Activated CD4-positive, alpha-beta T cell treated with anti-CD3 and anti-CD28 coated beads, Interleukin-2, amount 50 U/mL, for 1 hour (primary cell): ENCODE measurements at places on chromosomes 4 and X.

GRCh38 chr4:182932651-182933050 is 15.5 kb upstream of the DCTD start:
- no peak for DNase-seq

DNA sequence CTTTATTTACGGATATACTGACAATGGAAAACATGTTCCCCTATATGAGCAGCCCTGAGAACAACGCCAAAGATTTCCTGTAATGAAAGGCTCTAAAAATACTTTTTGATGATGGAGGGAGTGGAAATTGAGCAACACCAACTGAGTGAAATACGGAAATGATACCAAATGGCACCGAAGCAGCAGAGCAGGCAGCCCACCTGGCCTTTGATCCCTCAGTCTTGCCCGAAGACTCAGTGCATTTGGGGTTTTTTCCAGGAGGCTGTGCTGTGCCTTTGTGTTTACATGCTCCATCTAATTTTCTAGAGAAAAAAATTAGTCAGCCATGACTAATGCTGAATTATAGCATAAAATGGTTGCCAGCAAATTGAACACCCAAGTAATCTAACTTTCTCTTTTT is 169.9 kb upstream of the RBPJ start:
- no peak for DNase-seq

DNA sequence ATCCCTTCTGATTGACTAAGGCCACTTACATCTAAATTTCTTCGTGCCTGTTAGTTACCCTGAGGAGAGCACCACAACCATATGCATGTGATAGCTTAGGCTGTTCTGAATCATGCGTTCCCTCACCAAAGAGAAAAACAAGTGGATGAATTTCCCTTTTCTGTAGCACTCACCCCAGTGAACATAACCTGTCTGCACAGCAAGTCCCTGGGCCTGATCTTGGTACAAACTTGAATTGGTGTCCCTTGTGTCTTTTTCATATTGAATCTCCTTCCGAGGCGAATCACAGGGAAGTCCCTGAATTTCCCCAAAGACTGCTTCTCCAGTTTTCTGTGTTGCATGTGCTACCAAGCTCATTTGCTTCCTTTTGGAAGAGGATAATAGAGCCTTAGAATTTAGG is 100.4 kb downstream of the KLHL8 start:
- DNase-seq, result no peak

GRCh38 chr4:81756973-81757372 is 285.3 kb upstream of the RASGEF1B start:
- no peak for DNase-seq

- DNase-seq, result no peak
These were observed 59.2 kb upstream of the ZC4H2 start for GRCh38 chrX:65035446-65035770.

DNA sequence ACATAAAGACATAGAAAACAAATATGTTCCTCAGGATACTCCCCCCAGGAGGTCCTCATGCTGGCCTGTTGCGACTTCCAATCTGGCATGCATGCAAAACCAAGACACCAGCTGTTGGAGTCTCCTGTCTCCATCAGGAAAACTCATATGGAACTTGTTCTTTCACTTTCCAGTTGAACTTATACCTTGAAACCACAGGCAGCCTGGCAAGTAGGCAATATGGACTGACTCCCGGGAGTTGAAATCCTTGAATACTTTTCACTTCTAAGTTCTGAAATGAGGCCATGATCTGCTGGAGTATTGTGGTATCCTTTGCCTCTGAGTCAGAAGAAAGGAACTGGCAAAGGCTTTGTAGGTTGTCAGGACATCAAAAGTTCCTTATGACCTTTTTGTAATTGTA is 444.2 kb downstream of the IDS start:
- DNase-seq, result no peak

GRCh38 chr4:169649545-169650226 is 29.3 kb downstream of the CLCN3 start:
- DNase-seq, result no peak

GRCh38 chr4:183801457-183802165 is 103.5 kb upstream of the STOX2 start:
- no peak for DNase-seq

GRCh38 chr4:54439831-54440243 is 210.7 kb downstream of the PDGFRA start:
- no peak for DNase-seq

- DNase-seq, result no peak
These were observed 1076.3 kb upstream of the TENM3 start for GRCh38 chr4:181166742-181167399.

DNA sequence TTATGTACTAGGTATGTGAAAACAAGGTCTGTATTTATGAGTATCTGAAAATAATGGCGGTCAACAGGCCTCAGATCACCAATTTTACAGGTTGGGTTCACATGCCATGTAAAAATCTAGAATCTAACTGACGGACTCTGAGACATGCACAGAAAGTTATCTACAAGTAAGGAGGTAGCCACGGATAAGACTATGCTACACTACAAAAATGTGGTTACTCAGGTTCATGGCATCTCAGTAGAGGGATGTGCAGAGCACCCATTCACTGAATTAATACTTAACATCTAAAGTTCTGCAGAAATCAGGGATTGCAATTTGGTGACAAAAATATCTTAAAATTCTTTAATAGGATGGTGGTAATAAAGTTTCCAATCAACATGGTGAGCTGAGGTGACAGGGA is 155.9 kb downstream of the APBB2 start:
- no peak for DNase-seq

DNA sequence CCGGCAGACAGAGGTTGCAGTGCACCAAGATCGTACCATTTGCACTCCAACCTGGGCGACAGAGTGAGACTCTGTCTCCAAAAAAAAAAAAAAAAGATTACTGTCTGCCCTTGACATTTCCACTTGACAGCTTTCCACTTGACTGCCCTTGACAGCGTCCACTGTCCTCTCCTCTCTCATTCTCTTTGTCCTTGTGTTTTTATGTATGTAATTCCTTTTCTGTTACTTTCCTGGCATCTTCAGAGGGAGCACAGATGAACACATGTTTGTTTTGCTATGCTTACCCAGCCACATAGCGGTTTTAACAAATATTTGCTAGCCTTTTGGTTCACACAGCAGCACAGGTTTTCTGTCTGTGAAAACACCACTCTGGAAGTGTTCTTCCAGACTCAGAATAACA is 26.2 kb downstream of the SYAP1 start:
- DNase-seq, result no peak

DNA sequence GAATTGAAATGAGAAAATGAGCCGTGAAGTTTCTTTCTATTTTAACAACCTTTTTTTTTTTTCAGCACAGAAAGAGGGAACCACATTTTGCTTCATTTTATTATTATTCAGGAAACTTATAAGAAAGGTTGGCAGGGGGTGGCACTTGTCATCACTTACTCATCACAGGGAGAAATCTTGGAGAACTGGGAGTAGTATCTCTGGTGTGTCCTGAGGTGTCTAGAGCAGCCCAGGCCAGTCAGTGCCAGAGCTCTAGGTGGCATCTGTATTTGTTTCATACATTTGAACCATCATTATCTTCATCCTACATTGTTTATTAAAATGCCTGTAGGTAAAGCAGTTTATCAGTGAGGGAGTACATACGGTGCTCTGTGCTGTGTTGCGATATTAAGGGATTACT is 43.8 kb upstream of the ARHGAP24 start:
- DNase-seq, result no peak

- DNase-seq, result no peak
These were observed 515.7 kb downstream of the RPA4 start for GRCh38 chrX:97399400-97399799.

GRCh38 chr4:2045518-2045951 is 13.6 kb upstream of the NAT8L start:
- DNase-seq, result no peak

DNA sequence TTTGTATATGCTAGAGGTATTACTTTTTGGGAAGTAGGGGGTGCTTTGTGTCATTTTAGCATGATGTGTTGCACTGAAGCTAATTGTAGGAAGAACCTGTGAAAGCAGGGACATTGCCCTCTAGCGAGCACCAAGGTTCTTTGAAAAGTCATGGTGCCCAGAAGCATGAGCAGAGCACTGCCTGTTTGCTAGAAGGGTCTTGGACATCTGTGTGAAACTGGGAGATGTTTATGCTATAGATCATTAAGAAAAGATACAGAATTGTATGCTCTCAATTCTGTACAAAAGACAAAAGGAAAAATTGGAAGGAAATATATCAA is 14.7 kb downstream of the GRPR start:
- no peak for DNase-seq

GRCh38 chrX:151177141-151178027 is 1.0 kb downstream of the GPR50 start:
- no peak for DNase-seq

DNA sequence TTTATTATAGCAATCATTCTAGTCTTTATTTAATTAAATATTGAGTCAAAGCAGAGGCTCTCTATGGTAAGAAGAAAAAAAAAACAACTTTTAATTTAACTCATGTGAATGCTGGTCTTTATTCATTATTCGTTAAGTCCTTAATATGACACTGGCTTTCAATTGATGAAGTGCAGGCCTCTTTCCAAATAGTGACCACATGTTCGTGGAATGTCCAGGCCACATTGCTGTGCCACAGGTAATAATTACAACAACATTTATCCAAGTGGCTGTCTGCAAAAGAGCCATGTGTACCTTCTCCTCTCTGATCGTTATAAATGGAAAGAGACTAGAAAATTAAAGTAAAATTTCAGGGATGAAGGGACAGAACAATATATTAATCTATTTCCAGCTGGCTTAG is 220.1 kb upstream of the PABPC4L start:
- no peak for DNase-seq

GRCh38 chr4:19278665-19279064 is 973.0 kb upstream of the SLIT2 start:
- DNase-seq, result no peak

DNA sequence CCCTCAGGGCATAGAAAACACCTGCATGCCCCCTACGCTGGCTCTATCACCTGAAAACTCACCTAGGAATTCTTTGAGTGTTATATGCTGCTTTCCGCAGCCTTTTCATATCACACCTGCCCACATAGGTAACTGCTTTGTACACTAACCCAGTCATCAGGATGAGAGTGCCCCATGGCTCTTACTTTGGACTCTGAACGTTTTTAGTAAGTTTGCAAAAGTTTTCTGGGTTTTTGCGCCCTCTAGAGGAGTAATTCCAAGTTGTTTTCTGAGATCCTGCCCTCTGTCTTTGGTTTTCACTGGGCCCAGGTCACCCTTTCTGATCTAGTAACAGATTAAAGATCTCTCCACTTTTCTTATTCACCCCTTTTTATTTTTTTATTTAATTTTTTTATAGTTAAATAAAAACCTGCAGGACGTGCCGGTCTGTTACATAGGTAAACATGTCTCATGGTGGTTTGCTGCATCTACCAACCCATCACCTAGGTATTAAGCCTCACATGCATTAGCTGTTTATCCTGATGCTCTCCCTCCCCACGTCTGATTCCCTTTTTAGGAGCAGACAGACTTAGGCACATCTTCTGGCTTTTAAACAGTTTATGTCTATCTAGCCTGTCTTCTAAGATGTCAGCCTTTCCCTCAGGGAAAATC is 139.2 kb downstream of the NWD2 start:
- no peak for DNase-seq

GRCh38 chrX:46642145-46642544 is 68.6 kb downstream of the CHST7 start:
- no peak for DNase-seq

DNA sequence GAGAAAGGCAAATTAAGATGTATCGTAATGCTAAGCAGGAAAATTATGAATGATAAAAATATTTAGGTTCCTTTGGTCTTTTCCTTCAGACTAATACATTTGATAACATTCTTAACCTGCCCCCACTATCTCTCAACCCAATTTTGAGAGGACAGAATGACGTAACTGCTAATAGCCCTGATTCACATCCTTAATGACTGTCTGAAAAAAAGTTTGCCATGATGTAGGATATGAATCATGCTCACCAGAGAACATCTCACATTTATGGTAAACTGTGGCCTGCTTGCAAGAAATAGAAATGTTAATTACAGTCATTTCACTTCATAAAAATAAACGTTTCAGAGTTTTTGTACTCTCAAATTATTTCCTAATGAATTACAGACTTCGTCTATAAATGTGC is 128.0 kb upstream of the VEGFC start:
- DNase-seq, result no peak

DNA sequence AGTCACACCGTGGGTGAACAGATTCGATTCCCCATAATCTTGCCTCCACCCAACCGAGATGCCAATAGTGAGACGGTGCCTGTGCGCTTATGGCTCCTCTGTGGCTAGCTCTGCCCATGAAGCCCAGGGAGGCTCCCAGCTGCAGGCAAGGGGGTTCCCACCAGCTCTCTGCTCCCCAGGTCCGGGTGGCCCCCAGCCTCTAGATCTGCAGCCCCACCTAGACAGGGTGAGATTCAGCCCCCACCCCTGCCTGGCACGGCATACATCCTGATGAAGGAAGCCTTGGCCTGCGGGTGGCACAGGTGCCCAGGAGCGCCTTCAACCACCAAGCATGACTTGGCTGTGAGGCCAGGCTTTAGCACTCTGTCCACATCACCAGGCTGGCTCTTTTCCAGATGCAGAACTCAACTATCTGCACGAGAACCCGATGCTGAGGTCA is 40.6 kb downstream of the WDR1 start:
- DNase-seq, result no peak

DNA sequence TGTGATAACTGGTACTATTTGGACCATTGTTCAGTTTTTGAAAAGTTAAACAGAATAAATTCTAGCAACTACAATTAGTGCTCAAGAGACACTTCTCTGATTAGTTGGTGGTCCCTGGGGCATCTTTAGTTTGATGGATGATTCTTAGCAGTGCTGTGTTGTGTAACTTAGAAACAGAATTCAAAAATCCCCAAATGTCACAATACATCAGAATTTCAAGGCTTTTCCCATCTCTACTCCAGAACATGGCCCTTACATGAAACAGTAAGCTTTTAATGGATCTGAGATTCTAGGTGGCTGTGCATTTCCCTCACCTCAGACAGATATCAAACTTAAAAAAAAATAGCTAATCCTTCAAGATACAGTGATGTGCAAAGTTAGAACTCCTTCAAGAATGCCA is 104.4 kb upstream of the CXCL13 start:
- DNase-seq, result no peak

DNA sequence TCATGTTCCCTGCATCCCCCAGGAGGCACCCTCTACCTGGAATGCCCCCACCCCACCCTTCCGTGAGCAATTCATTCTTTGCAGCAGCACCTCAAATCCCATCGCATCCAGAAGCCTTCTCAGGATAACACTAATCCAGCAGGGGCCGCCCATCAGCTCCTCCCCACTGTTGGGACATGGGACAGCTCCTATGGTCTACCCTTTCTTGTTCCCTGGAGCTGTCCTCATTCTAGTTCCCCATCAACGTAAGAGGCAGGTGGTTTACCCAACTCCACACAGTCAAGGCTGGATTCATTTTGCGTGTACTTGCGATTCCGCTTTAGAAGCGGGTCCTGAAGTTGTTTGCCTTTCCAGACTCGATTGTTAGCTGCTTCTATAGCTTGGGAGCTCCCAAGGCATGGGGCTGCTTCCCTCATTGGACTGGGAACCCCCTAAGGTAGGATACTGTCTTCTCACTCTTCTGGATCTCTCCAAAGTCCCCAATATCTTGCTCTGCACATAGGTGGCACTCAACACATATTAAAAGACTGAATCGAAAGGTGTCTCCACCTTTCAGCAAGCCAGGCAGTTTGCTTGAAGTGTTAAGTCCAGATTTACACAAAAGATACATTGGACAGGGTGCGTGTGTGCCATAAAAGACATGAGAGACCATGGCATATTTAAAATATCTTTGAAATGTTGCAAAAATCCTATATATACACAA is 942 bp upstream of the APLN start:
- no peak for DNase-seq

GRCh38 chrX:120742946-120743665 is 113.3 kb upstream of the C1GALT1C1 start:
- no peak for DNase-seq
